Stomach (tissue), 19 donors: ENCODE measurements at places on chromosomes 7 and 10.

GRCh38 chr10:99779335-99779734 is 3.1 kb upstream of the ABCC2 start:
- peaks cover 16% of the 10 kb centered on the region for H3K4me1 ChIP-seq
- DNase-seq: peak; percentile 55
- H3K27ac ChIP-seq: peak overlapping the region; percentile 80
- no peaks in the 10 kb centered on the region for H3K27me3 ChIP-seq
- H3K36me3 ChIP-seq: no peaks in the 10 kb centered on the region
- H3K4me3 ChIP-seq: no peak overlapping the region

- no peaks in the 10 kb centered on the region for H3K4me1 ChIP-seq
- H3K27me3 ChIP-seq: no peaks in the 10 kb centered on the region
- H3K27ac ChIP-seq: no peak overlapping the region
- no peak overlapping the region for H3K4me3 ChIP-seq
These were observed 17.3 kb downstream of the ZNF777 start for GRCh38 chr7:149443523-149443922.

- peaks cover 13% of the 10 kb centered on the region for H3K4me1 ChIP-seq
- no peak for DNase-seq
- no peaks in the 10 kb centered on the region for H3K36me3 ChIP-seq
- H3K27me3 ChIP-seq: no peaks in the 10 kb centered on the region
- H3K4me3 ChIP-seq: no peak overlapping the region
- no peak overlapping the region for H3K27ac ChIP-seq
These were observed 518.0 kb downstream of the REEP3 start for GRCh38 chr10:64039198-64039597.

DNA sequence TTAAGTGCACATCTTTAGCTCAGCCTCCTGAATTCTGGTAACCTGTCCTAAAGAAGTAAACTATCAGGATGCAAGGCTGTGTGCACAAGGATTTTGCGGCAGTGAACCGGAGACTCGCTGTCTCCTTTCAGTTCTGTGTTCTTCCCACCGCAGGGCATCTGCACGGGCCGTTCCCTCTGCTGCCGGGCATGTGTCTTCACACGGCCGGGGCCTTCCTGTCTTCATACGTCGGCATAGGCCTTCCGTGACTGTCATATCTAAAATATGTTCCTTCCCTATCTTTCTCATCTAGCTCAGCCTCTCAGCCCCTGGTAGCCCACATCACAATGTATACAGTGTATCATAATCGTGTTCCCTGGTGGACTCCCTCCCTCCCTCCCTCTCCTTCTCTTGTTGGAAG is 16.4 kb downstream of the PALD1 start:
- H3K4me3 ChIP-seq: no peak overlapping the region
- no peaks in the 10 kb centered on the region for H3K27me3 ChIP-seq
- no peak for DNase-seq
- H3K27ac ChIP-seq: no peak overlapping the region
- no peaks in the 10 kb centered on the region for H3K36me3 ChIP-seq

DNA sequence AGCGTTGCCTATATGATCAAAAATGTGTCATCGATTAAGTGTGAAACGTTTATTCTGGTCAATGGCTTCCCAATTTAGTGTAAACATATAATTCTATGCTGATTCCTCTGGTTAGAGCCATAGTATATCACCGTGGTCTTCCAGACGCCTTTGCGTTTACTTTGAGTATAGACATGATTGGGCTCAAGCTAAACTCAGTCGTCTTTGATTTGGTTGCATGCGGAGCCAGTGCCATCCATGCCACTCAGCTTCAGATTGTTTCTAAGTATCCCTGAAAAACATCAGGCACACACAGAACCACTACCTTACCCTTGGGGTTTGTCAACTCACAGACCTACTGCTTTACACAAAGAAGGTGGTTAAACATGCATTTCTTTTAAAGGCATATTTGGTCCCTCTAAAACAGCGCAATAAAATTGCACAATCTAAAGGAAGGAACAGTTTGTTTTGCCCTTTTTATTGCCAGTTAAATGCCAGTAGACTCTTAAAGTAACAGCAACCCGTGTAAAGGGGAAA is 273.6 kb upstream of the KLF6 start:
- H3K4me3 ChIP-seq: no peak overlapping the region
- H3K27me3 ChIP-seq: no peaks in the 10 kb centered on the region
- no peaks in the 10 kb centered on the region for H3K36me3 ChIP-seq
- peaks cover 8% of the 10 kb centered on the region for H3K4me1 ChIP-seq
- no peak overlapping the region for H3K27ac ChIP-seq

DNA sequence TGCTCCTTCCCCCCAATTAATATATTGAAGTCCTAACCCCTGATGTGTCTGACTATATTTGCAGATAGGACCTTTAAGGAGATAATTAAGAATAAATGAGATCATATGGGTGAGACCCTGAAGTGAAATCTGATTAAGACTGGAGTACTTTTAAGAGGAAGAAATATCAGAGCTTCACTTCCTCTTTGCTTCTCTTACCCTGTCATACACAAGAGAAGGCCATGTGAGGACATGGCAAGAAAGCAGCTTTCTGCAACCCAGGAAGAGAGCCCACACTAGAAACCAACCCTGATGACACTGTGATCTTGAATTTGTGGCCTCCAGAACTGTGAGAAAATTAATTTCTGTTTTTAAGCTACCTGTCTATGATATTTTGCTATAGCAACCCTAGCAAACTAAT is 44.2 kb downstream of the JMJD1C start:
- peaks cover 11% of the 10 kb centered on the region for H3K4me1 ChIP-seq
- DNase-seq: peak; percentile 36
- no peaks in the 10 kb centered on the region for H3K27me3 ChIP-seq
- no peak overlapping the region for H3K4me3 ChIP-seq

DNA sequence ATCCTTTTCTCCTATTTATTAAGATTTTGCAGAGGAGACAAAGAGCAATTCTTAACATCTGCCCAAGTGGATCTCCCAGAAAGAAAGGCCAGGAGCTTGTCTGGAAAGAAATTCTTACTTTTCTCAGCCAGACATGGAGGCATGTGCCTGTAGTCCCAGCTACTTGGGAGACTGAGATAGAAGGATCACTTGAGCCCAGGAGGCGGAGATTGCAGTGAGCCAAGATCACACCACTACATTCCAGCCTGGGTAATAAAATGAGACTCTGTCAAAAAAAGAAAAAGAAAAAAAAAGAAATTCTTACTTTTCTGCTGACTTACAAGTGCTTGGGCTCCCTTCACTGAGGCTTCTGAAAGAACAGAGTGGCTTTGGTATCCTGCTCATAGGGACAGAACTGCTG is 2.4 kb upstream of the CYP3A43 start:
- no peaks in the 10 kb centered on the region for H3K36me3 ChIP-seq
- H3K27ac ChIP-seq: no peak overlapping the region
- DNase-seq: no peak
- H3K4me3 ChIP-seq: no peak overlapping the region

DNA sequence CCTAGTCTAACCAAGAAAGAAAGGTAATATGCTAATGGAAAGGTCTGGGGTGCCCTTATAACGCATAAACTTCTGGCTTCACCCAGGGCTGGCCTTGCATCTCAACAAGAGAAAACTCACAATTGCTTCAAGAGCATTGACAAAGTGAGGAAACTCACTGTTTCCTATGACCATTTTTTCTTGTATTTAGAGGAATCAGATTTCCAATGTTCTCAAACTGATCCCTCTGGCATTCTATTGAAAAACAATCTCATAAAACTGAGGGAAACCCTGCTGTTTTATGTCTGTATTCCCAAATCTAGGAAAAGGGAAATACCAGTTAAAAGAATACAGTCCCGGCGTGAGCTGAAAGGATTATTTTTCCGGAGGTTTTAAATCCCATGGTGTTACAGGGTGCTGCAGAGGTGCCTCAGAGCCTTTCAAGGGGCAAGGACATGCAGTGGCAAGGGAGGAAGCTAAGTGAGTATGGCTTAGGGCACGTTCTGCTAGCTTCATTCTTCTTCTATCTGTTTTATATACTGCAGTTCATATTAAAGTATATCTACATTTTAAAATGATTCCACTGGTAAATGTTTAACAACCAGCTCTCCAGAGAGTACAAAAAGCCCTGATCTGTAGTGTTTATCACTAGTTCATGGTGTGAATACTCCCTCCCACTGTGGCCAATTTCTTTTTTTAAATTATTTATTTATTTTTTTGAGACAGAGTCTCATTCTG is 68.7 kb downstream of the CAV1 start:
- no peak overlapping the region for H3K4me3 ChIP-seq
- DNase-seq: no peak
- no peaks in the 10 kb centered on the region for H3K27me3 ChIP-seq
- peaks cover 11% of the 10 kb centered on the region for H3K4me1 ChIP-seq
- H3K27ac ChIP-seq: no peak overlapping the region

- no peak overlapping the region for H3K4me3 ChIP-seq
- H3K27ac ChIP-seq: no peak overlapping the region
- DNase-seq: peak; percentile 3
These were observed 6.8 kb downstream of the VIPR2 start for GRCh38 chr7:159137906-159138305.

DNA sequence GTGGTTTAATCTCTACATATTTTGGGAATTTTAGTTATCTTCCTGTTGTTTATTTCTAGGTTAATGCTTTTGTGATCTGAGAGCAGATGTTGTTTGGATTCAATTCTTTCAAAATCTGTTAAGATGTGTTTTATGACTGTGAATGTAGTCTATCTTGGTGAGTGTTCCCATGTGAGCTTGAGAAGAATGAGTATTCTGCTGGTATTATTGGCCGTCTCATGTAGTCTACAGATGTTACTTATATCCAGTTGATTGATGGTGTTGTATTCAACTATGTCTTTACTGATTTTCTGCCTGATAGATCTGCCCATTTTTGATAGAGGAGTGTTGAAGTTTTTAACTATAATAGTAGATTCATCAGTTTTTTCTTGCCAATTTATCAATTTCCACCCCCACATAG is 141.4 kb upstream of the FOXP2 start:
- no peak overlapping the region for H3K4me3 ChIP-seq
- no peaks in the 10 kb centered on the region for H3K4me1 ChIP-seq
- H3K36me3 ChIP-seq: no peaks in the 10 kb centered on the region
